Natural killer cell (primary cell): ENCODE measurements at places on chromosomes 1 and 21. TPM values are rescaled to one million over a fixed set of nuclear protein-coding genes. Genes with fewer than 3 reads are reported as not detected.

Gene IRF6
- total RNA-seq: 3.8 TPM

Gene PRAMEF4
- total RNA-seq: not detected

Gene NHLH2
- total RNA-seq: not detected

Gene FCAMR
- total RNA-seq: not detected

Gene SELP
- total RNA-seq: 1.5 TPM
